ENCODE measurements at places on chromosomes 16 and 17.

DNA sequence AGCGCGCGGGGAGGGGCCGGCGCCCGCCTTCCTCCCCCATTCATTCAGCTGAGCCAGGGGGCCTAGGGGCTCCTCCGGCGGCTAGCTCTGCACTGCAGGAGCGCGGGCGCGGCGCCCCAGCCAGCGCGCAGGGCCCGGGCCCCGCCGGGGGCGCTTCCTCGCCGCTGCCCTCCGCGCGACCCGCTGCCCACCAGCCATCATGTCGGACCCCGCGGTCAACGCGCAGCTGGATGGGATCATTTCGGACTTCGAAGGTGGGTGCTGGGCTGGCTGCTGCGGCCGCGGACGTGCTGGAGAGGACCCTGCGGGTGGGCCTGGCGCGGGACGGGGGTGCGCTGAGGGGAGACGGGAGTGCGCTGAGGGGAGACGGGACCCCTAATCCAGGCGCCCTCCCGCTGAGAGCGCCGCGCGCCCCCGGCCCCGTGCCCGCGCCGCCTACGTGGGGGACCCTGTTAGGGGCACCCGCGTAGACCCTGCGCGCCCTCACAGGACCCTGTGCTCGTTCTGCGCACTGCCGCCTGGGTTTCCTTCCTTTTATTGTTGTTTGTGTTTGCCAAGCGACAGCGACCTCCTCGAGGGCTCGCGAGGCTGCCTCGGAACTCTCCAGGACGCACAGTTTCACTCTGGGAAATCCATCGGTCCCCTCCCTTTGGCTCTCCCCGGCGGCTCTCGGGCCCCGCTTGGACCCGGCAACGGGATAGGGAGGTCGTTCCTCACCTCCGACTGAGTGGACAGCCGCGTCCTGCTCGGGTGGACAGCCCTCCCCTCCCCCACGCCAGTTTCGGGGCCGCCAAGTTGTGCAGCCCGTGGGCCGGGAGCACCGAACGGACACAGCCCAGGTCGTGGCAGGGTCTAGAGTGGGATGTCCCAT lies 232.8 kb downstream of the SEC14L1 start:
- DNase-seq = no peak

GRCh38 chr16:3098459-3099394 lies at the start of gene ZSCAN10:
Gene ZSCAN10, minus strand, starts transcription at chr16:3099294. Its CDS starts 6,357 bp downstream, at chr16:3092937.
- DNase-seq = no peak

DNA sequence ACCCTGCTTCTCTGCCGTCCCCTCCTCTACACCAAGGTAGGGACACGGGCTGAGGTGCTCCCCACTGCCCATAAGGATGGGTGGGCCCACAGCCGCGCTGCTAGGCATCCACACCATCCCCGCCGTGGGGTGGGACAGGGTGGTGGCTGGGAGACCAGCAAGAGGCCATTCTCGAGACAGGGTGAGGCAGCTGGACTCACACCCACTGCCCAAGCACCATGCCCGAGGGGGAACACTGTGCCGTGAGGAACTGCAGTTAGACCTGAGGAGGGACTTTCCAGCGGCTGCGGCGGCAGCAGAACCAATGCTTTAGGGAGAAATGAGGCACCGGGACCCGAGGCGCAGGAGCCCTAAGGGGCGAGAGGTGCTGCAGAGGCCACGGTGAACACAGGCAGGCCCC lies 13.3 kb downstream of the PKD1 start:
- no peak for DNase-seq

DNA sequence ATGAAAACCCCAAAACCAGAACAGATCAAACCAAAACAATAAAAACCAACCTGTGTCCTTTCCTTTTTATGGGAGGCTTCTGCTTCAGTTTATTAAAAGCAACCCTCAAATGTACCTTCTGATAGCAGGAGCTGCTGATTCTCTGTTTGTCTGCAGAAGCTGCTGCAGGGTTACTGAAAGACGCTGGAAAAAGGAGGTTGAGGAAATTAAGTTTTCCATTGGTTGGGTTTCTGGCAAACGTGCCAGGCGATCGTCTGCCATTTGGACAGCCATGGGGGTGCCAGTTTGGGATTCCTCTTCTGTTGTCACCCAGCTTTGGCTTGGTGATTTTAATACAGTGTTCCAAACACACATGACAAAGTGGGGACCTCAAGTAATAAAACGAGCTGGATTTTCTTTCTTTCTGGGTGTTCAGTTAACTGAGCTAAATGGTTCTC lies 185.4 kb upstream of the ZFHX3 start:
- DNase-seq = no peak

- no peak for DNase-seq
These were observed 47.8 kb downstream of the BMERB1 start for GRCh38 chr16:15482068-15482747.

DNA sequence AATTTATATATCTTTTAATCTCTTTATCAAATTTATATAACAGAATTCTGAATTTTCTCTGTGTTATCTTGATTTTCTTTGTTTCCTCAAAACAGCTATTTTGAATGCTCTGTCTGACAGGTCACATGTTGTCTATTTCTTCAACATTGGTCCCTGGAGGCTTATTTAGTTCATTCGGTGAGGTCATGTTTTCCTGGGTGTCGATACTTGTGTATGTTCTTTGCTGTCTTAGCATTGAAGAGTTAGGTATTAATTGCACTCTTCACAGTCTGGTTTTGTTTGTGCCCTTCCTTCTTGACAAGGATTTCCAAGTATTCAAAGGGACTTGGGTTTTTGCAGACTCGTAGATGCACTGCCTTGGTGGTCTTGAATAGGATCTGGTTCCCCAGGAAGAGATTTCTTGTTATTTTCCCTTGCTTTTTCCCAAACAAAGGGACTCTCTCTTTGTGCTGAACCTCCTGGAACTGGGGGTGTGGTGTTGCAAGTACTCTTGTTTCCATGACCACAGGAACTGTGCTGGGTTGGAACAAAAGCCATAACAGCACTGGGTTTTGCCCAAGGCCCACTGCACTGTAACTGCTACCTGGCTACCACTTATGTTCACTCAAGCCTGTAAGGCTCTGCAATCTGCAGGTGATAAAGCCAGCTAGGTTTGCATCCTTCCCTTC lies 1483.0 kb downstream of the CDH8 start:
- DNase-seq = no peak

Data from NCI-H1436 (cell line).